ENCODE measurements at places on chromosomes 16 and 17.

DNA sequence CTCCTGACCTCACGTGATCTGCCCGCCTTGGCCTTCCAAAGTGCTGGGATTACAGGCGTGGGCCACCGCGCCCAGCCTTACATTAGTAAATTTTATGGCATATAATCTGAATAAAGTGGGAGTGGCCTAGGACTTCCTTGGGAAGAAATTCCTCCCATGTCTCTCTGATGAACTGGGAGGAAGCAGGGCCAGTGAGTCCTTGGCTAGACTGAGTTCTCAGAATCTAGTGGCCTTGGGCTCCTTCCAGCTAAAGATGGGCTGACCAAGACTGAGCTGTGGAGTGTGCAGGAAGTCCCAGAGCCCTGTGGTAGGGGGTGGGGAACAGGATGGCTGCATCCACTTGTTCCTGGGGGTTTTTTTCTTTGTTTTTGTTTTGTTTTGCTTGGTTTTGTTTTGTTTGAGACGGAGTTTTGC lies 10.0 kb upstream of the NAGLU start:
- no peak for DNase-seq

DNA sequence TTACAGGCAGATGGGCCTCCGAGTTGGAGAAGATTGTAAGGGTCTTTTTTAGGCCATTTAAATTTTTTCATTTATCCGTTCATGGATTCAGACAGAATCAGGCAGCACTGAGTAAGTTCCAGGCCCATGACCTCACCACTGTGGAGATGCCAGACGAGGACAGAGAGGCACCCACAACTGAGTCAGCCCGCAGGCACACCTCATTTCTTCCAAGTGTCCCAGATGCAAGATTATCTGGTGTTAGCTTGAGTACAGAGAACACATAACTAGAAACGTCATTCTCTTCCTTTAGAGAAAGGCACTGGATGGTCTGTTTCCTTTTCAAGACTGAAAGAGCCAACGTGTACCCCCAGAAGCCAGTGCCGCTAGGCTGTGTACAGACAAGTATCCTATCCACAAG lies 16.9 kb downstream of the CLEC16A start:
- DNase-seq = no peak

DNA sequence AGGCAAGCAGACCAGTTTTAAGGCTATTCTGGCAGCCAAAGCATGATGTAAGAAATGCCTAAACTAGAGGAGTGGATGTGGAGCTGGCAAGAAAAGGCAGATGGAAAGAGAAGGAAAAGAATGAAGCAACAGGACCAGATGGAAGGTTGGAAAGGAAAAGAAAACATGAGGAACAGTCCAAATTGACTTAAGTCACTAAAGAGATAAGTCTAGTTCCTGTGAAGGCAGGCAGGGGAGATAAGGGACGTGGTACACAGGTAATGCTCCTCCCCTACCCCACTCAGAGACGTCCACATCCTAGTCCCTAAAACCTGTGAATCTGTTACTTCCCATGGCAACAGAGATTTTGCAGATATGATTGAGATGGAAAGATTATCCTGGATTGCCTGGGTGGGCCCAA lies 43.5 kb downstream of the TEX2 start:
- no peak for DNase-seq

- DNase-seq = no peak
These were observed 189.4 kb upstream of the CDH8 start for GRCh38 chr16:62225675-62226074.

- no peak for DNase-seq
These were observed 266.7 kb downstream of the ENGASE start for GRCh38 chr17:79341222-79341780.

DNA sequence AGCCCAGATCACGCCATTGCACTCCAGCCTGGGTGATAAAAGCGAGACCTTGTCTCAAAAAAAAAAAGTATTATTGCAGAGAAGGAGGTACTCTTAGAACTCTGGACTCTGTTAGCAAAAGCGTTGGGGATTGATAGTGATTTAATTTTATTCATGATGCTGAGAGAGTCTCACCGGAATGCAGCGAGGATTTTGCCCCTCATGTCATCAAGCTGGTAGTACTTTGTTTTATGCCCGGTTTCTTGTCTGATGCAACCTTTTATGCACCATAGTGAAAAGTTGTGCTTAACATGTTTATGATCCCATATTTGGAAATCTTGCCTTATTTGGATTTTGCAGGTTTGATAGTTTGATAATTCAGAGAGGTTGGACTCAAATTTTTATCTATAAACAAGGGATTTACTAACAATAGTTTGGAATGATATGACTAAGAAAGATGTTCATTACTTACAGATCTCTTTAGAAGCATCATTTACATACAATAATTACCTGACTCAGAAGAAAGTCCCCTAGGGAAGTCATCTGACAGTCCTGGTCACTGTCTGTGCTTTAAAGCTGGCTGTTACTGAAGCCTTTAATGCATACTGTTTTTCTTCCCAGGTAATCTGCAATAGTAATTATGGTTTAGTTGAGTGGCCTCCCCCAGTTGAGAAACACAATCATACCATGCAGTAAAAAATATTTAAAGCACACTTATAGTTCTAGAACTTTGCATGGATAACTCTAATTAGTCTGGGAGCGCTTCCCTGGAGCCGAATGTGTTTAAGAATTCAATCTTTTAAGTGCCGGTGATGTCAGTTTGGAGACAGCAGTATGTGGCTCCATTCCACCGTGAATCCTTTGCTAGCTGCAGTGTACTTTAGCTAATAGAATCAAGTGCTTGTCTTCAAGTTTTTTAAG lies 120.9 kb downstream of the PRKCA start:
- DNase-seq = no peak

- DNase-seq = no peak
These were observed 225.0 kb downstream of the XYLT1 start for GRCh38 chr16:17245776-17246175.

GRCh38 chr17:8563981-8564602 lies 66.4 kb downstream of the MYH10 start:
- DNase-seq = no peak

DNA sequence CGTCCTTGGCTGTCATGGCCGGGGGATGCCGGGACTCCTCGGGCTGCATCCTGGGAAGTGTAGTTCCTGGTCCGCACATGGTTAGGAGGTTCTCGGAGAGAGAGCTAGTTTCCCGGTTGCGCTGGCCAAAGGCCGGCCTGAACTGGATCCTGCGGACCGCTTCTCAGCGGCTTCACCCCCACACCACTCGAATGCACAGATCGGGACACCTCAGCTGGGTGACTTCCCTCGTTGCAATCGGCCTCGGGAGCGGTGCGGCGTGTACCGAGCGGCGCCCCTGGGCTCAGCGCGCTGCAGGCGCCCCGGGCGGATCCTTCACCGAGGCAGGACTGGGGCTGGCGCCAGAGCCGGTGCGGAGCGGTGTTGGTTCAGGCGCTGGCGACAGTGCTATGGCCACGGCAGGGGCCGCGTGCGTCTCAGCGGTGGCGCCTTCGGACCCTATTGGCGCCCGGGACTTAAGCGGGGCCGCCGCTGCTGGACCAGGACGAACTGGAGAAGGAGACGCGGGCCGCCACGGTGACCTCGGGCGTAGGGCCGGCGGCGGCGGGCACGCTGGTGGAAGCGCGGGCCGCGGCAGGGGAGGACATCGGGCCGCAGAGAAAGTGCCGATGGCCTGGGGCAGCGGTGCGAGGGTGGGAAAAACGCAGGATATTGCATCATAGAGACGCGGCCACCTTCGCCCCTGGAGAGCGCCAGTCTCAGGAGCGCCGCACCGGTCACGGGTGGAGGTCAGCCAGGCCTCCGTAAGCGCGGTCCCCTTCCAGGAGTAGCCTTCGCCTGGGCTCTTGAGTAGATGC lies 11.4 kb downstream of the ZNF629 start:
- no peak for DNase-seq

DNA sequence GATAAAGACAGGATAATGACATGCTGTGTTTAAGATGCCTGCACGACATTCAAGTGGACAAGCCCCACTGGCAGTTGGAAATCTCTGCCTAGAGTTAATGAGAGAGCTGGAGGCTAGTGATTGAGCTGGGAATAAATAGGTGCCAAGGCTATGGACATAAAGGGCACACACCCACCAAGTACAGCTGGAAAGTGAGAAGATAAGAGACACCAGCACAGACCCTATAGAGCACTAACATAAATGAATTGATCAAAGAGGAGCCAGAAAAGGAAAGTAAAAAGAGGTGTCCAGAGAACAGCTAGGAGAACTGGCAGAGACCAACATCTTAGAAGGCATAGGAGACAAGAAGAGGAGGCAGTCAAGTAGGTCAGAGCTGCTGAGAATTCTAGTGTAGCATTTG lies 101.2 kb downstream of the YPEL2 start:
- DNase-seq = no peak

- peak; percentile 43 for DNase-seq
These were observed 125.2 kb downstream of the C16orf78 start for GRCh38 chr16:49498666-49499413.

- DNase-seq = no peak
These were observed 776.1 kb downstream of the KCNJ2 start for GRCh38 chr17:70945386-70945785.

DNA sequence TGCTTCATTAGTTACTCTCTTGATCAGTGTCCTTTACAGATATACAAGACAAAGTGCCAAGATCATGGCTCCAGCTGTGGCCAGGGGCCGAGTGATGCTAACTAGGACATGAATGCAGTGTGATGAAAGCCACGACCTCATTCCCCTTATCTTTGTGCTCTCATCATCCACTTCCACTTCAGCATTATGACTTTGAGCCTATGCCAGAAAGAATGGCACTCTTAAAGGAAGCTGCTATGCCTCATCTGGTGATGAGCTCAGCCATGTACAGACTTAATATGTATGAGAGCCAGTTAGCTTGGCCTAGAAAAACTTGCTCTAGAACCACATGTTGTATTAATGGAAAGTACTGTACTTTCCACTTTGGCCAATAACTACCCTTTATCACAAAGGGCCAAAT lies 179.1 kb downstream of the TOX3 start:
- DNase-seq = no peak

DNA sequence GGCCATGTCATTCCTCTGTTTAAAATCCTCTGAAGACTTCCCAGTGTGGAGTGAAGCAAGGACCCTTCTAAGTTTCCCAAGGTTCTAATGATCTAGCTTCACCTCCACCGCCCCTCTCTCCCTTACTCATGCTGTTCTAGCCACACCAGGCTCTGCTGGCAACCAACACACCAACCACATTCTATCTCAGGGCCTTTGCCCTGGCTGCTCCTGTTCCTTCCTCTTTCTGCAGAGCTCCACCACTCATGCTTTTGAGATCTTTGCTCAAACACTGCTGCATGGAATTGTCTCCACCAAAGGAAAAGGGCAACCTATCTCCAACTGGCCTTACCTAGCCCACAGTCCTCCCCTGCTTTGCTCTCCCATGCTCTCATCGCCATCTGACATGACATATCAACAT lies 128.7 kb downstream of the XYLT1 start:
- DNase-seq = no peak

Data from cerebellar nuclear complex (tissue), 1 donor.